Myometrial cell (primary cell): ENCODE measurements at places on chromosomes 7 and 10. TPM values are rescaled to one million over a fixed set of nuclear protein-coding genes. Genes with fewer than 3 reads are reported as not detected.

CALCR gene
- not detected in 2 replicates for total RNA-seq

HOGA1 gene
- total RNA-seq, result under 0.01 and 2.1 TPM in 2 replicates

SH2D4B gene
- not detected in 2 replicates for total RNA-seq

HYAL4 gene
- not detected in 2 replicates for total RNA-seq

AGMO gene
- not detected in 2 replicates for total RNA-seq

ZNF398 gene
- total RNA-seq, result 8.5 and 9.5 TPM in 2 replicates

SUN3 gene
- not detected in 2 replicates for total RNA-seq

H2BK1 gene
- not detected in 2 replicates for total RNA-seq

ZNF727 gene
- total RNA-seq, result not detected in 2 replicates
